Tibial nerve (tissue), 4 donors: ENCODE measurements at places on chromosomes 6 and 20.

- DNase-seq: no peak
Measured at GRCh38 chr6:162960679-162961457, 233.1 kb downstream of the PACRG start.

- DNase-seq: no peak
Measured at GRCh38 chr6:118263921-118264486, 284.1 kb upstream of the PLN start.

DNA sequence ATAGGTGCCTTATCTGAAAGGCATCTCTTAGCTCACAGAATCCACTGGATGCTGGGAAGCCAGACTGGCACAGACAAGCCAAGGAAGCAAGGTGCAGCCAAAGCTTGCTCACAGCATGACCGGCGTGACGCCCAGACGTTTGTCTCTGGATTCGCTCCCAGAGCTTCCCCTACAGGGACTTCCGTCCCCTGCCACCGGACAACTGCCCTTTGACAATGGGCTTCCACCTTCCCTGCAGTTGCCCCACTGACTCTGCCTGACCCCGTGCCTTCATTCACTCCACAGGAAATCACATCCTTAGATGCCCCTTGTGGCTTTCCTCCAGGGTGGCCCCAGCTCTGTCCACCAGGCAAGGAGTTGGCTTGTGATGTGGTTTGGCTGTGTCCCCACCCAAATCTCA is 94.8 kb upstream of the CDH4 start:
- DNase-seq: no peak

DNA sequence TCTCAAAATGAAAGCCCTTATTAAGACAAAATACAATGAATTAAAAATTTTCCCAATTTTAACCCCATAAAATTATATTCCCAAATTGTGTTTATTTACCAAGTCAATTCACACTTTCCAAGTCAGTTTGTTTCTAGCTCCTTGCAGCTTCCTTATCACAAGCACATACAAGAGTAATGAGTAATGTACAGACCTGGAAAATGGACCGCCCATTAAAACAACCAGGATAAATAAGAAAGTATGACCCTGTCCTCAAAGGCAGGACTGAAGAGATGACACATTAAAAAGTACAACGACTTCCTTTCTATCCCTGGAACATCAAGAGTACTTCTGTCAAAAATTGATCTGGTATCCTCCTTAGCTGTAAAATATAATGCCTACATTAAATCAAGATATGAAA is 47.1 kb upstream of the TMX4 start:
- DNase-seq: no peak

DNA sequence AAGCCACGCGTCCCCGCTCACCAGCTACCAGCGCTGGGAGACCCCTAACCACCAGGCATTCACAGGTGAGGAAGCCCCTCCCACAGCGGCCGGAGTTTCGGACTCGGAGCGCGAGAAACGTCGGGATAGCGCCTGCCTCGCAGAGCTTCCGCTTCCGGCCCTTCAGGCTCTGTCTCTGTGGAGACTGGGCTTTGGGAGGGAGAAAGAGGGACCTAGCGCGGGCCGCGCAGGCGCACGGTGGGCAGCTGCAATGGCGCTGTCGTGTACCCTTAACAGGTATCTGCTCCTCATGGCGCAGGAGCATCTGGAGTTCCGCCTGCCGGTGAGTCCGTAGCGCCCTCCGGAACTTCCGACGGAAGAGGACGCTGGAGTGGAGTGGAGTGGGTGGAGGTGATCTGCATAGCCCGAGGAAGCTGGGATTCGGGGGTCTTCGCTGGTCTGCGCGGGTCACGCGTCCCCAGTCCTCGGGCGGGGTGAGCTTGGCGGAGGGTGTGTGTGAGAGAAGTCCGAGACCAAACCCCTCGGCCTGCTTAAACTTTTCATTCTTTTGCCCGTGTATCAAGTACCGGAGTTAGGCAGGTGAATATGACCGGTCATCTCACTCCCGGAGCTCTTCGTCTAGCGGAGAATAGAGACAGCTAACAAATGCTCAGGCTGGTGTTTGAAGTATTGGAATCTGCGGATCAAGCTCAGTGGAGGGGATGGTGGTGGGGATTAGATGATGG is at the start of gene TRMT11:
TRMT11 (plus strand) TSS at position 240 of the 725 bp plus-strand sequence; CDS start at position 251, 11 bp downstream.
- DNase-seq: peak; percentile 49

- peak; percentile 15 for DNase-seq
Measured at GRCh38 chr20:46520976-46521579, 7.7 kb upstream of the ZNF334 start.

GRCh38 chr20:6784210-6784631 is 16.7 kb downstream of the BMP2 start:
- no peak for DNase-seq

GRCh38 chr6:56579155-56579851 is 63.4 kb downstream of the DST start:
- no peak for DNase-seq

DNA sequence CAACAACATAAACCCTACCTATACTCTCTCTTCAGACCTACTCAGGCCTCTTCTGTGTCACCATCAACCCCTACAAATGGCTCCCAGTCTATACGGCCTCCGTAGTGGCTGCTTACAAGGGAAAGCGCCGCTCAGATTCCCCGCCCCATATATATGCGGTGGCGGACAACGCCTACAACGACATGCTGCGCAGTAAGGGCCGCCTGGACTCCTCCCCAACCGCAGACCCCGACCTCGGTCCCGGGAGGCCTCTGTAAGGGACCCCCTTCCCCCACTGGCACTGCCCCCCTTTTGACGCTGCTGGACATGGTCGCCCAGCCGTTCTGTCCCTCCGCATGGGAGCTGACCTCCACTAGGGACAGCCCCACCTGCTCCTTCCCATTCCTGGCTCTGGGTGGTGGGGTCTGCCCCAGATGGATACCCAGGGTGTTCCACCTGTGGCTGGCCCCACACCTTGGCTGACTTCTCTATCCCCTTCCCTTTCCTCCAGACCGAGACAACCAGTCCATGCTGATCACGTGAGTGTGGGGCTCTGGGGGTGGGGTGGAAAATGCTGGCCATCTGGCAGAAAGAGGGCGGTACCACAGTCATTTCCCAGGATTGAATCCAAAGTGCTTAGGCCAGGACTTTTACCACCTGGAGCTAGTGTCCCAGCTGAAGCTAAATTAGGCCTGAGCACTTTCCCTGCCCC is 25.0 kb downstream of the MYH7B start:
- DNase-seq: no peak

DNA sequence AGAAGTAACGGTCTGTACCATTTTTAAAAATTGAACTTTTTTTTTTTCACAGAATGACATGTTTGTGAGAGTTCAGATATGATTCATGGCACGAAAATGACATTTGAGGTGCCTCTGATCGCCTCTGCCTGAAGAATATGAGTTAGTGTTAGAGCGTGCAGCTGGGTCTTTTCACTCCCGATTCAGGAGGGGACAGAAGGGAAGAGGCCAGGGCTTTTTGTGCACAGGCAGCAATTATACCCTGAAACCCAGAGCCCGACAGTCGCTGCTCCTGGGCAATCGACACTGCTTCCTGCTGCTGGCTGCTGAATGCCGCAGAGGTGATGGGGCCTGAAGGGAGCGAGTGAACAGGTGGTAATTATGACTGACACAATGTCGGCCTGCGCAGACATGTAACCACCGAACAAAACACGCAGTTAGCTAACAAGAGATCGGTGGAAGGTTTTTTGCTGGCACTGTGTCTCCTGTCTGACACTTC is 652.0 kb upstream of the NOX3 start:
- DNase-seq: no peak

DNA sequence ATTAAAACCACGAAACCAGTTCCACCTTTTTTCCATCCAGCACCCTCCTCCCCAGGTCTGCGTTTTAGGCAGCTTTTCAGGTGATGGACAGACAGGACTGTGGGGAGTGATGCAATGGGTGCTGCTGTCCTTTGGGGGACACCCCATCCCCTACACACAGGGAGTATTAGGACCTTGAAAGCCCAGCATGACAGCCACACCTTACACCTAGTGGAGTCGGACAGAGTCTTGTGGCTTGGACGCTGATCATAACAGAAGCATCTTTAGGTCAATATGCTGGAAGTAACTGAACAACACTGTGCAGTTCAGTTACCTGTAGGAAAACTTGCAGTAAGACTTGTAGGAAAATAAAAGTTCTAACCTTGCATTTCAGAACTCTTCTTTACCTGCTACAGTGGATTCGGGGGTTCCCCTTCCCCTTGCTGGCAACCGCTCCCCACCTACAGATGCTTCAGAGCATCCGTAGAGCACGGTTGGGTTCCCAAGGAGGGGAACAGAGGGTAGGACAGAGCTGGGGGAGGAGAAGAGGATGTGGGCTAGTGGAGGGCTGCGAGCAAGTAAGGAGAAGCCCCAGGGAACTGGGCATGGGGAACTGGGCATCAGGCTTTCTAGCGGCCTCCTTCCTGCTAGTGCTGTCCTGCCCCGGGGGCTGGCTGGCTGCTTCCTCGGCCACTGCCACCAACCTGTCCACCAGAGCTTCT is 31.7 kb downstream of the PLEKHG1 start:
- DNase-seq: no peak

DNA sequence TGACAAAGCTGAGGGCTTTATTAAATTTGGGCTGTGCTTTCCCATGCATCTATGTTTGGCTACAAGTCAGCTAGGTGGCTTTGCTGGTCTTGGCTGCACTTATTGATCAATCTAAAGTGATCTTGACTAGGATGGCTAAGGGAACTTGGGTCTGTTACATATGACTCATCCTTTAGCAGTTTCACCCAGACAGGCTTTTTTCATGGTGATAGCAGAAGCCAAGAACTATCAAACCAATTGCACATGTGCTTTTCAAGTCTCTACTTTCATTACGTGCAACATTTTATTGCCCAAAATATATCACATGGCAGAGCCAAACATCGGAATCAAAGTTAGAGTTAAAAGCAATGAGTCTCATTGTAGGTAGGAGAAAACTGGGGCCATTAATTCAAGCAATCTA is 626.3 kb downstream of the TENT5A start:
- DNase-seq: no peak

DNA sequence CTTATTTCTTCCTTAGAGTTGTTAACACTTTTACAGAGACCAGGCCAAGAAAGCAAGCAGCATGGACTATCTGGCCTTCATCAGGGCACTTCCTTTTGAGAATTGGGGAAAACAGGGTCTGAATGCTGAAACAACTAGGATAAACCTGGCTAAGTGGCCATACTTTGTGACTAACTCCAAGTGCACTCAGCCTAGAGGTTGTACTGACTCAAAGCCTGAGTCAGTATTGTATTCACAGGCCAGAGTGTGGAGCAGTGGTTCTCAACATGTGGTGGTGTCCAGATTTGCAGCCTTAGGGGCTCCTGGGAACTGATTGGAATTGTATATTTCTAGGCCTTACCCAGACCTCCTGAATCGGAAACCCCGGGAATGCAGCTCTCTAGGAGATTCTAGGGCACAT is 20.1 kb downstream of the SEC23B start:
- DNase-seq: no peak

DNA sequence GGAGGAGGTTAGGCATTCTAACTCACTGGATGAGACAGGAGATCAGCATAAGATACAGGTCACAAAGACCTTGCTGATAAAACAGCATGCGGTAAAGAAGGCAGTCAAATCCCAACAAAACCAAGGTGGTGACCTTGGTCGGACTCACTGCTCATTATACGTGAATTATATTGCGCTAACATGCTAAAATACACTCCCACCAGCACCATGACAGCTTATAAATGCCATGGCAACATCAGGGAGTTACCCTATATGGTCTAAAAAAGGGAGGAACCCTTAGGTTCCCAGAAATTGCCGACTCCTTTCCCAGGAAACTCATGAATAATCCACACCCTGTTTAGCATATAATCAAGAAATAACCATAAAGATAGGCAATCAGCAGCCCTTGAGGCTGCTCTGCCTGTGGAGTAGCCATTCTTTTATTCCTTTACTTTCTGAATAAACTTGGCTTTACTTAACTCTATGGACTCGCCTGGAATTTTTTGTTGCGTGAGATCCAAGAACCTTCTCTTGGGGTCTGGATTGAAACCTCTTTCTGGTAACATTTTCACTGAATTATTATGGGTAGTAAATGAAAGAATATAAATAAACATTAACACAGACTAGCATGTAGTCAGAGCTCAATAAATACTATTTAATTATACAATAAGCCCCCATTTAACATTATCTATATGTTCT is 3.0 kb upstream of the LAMA4 start:
- no peak for DNase-seq

- DNase-seq: no peak
Measured at GRCh38 chr6:37201726-37202125, 31.8 kb downstream of the PIM1 start.

DNA sequence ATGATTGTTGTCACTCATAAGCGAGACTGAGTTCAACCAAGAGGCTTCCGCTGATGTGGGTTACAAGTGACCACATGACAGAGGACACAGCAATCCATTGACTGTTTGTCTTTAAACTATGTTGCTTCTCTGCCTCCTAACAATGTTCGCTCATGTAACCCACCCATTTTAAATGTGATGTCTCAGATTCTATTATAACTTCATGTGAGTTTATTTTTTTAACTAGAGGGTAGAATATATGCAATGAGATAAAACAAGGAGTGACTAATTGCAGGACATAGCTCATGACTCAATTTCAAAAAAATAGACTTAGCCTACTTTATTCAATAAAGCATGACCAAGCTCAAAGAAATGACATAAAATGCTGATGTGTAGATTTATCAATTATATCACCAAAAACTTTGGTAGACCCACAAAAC is 119.2 kb upstream of the SASH1 start:
- no peak for DNase-seq

DNA sequence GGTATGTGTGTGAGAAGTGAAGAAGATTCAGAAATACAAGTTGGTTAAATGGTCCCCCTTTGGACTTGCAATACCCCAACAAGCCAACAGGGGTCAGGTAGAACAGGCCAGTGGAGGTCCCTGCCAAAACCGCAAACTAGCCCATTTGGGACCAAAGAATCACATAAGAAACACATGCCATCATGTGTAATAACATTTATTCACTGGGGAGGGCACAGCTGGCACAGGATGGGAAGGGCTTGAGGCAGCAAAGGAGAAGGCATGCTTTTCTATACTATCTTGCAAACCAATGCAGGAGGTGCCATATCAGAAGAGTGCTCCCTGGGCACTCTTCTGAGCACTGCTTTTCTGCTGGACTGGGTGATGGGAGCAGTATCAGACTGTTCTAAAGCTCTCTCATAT is 116.1 kb upstream of the TRAF3IP2 start:
- peak; percentile 23 for DNase-seq

- no peak for DNase-seq
Measured at GRCh38 chr20:41573955-41574354, 44.2 kb downstream of the CHD6 start.
